ENCODE measurements at places on chromosomes 6 and 20.
A peak's percentile ranks its signal among the peaks of the same experiment; 100 is the strongest.

GRCh38 chr20:4637081-4637797, 84.5 kb upstream of the PRND start:
- peak; percentile 80 for DNase-seq

GRCh38 chr20:45211569-45212474, 5.0 kb downstream of the SEMG1 start:
- DNase-seq: no peak

GRCh38 chr6:107275330-107275865, 160.1 kb upstream of the BEND3 start:
- DNase-seq: peak; percentile 52

DNA sequence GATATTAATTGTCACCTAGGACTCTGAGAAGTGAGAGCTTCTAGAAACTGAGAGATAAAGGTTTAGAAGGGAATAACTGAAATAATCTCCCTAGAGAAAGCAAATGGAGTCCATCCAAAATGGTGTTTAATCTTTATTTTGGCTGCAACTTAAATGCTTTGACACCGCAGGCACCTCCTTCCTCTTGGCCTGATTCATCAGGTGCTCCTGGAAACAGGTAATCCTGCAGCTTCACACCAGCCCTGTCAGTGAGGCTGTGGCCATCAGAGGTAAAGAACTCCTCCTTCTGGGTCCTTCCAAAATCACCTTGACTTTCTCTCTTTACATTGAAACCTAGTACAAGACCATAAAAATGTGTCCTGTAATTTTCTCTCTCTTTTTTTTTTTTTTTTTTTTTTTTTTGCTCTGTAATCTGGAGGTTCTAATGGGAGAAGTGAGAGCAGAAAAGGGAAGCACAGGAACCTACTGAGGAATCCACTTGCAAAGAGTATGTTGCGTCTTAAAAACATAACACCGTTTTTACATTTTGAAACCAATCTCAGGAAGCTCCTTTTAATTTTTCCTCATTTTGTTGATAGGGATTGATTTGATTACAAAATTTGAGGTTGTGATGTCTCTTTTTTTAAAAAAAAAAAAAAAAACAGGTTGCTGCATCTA, 124.2 kb downstream of the LRRC1 start:
- DNase-seq: no peak

DNA sequence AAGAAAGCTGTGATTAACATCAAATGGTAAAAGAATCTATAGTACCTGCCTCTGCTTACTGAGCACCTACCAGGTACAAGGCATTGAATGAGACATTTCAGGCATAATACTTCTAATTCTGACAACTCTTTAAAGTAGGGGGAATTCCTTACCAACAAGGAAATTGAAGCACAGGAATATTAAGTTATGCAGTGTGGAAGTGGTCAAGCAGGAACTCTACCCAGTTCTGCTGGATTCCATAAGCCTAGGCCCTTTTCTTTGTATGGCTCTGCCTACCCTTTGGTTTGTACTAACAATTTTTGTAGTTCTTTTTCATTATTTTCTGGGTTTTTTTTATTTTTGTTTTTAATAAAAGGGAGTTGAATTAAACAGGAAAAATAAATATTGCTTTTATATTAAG, 114.5 kb downstream of the MAP3K5 start:
- DNase-seq: no peak

- DNase-seq: no peak
These were observed 580.5 kb upstream of the MARCKS start for GRCh38 chr6:113276601-113277000.

GRCh38 chr20:15031546-15032351, 694.3 kb upstream of the FLRT3 start:
- DNase-seq: no peak

- DNase-seq: no peak
These were observed 16.8 kb downstream of the COX4I2 start for GRCh38 chr20:31654534-31654933.

- peak; percentile 13 for DNase-seq
These were observed 3.9 kb upstream of the KIAA0408 start for GRCh38 chr6:127463056-127463455.

- DNase-seq: no peak
These were observed 412.7 kb downstream of the MAFB start for GRCh38 chr20:40276301-40276700.

GRCh38 chr6:35223396-35223795, 9.6 kb downstream of the SCUBE3 start:
- no peak for DNase-seq

DNA sequence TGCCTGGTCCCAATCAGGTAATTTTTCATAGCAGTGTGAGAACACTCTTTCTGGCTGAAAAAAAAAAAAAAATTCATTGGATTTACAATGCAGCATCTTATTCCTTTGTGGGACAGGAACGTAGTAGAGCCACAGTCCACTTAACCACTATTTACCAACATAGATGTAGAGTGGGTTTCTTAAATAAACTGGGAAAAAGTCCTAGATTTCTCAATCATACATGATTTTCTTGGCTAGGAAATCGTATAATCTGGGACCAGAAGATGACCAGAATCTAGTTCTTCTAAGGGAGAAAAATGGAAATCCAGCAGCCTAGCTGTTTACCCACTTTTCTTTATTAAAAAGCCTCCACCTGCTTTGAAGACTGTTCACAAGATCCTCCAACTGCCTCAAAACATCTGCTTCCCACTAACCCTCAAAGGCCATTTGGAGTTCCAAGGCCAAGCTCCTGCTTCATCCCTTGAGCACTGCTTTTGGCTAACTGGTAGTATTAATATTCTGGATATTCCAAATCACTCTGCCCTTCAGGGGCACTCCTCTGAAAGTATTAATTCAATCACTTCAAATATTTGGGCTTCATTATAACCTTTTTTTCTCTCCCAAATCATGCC, 70.4 kb downstream of the FYN start:
- DNase-seq: no peak

GRCh38 chr6:141957271-141957670, 175.5 kb upstream of the GJE1 start:
- DNase-seq: peak; percentile 73

- peak; percentile 29 for DNase-seq
These were observed 22.7 kb upstream of the MOCS1 start for GRCh38 chr6:39956936-39957335.

- peak; percentile 99 for DNase-seq
These were observed 181.4 kb downstream of the SIM1 start for GRCh38 chr6:100283285-100283684.

DNA sequence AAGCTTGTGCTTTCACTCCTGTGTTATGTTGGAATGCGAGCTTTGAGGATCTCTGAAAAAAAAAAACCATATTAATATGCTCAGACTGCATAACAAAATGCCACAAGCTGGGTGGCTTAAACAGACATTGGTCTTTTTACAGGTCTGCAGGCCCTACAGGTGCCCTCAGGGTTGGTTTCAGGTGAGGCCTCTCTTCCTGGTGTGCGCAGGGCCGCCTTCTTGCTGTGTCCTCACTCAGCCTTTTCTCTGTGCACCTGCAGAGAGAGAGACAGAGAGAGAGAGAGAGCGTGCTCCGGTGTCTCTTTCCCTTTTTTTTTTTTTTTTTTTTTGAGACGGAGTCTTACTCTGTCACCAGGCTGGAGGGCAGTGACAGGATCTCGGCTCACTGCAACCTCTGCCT, 114.1 kb upstream of the SNX9 start:
- DNase-seq: no peak

GRCh38 chr20:8435285-8436035, 303.4 kb downstream of the PLCB1 start:
- no peak for DNase-seq

GRCh38 chr6:36315921-36316320, 20.8 kb downstream of the BNIP5 start:
- DNase-seq: no peak

DNA sequence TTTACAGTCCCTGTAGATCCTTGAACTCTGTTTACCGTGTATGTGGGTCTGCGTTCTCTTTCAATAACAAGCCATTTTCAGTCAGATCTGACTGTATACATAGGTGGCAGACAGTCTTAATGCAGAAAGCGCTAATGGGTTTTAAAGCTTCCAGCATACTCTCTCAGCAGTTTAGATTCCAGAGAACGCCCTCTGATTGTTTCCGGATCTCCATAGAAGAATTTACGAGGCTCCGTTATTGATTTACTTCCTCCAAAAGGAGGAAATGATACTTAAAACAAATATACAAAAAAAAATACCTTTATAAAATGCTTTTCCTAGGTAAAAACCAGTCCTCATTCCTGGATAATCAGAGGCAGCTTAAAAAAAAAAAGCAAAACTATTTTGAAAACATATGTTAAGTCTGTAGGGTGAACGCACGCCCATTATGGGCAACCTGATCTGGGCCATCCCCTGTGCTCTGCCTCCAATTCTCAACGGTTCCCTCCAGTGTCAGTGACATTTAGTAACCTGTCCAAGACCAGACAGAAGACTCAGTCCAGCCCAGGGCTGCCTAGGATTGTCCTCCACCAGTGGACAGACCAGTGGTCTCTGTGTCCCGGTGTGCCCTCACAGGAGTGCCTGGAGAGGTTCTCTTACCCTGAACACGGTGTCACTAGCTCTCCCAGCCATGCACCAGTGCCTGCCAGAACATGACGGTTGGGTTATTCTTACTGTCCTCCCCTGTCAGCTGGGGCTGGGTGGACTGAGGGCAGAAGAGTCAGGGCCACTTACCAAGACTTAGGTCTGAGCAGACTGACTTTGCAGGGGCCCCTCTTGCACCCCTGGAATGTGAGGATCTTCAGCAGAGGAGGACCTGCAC, 217.3 kb downstream of the ARID1B start:
- no peak for DNase-seq

GRCh38 chr6:91031581-91031980, 444.7 kb upstream of the MAP3K7 start:
- no peak for DNase-seq

DNA sequence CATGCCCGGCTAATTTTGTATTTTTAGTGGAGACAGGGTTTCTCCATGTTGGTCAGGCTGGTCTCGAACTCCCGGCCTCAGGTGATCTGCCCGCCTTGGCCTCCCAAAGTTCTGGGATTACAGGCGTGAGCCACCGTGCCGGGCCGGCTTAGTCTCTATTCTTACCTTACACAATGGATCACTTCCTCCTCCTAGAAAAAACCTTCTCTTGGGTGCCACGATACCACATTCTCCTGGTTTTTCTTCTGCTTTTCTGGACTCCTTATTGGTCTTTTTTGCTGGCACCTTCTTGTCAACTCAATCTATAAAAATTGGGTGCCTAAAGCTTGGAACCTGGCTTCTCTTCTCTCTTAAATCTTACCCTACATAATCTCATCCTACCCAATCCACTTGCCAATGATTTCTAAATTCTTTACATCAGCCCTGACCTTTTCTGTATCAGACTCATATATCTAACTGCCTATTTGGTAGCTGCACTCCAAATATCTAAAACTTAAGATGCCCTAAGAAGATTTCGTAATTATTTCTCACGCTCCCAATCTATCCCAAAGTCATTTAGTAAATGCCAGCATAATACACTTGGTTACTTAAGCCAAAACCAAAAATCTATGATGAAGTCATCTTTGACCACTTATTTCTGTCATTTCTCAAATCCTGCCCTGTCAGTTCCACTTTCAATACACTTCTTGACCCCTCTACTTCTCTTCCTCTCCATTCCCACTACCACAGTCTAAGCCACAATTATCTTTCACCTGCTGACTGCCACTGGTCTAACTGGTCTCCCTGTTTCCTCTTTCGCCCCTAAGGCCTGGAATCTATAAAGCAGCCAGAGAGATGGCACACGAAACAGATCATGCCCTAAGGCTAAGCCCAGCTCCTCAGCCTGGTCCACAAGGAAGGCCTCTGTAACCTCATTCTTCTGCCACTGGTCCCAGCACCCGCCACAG, 43.2 kb downstream of the ELMO2 start:
- no peak for DNase-seq

- DNase-seq: peak; percentile 52
These were observed 1.9 kb upstream of the ULBP1 start for GRCh38 chr6:149961728-149962425.

GRCh38 chr20:59837623-59838394, 95.6 kb downstream of the SYCP2 start:
- DNase-seq: no peak

Data from M059J (cell line).